ENCODE measurements at places on chromosomes 5 and 9.
A peak's percentile ranks its signal among the peaks of the same experiment; 100 is the strongest.

DNA sequence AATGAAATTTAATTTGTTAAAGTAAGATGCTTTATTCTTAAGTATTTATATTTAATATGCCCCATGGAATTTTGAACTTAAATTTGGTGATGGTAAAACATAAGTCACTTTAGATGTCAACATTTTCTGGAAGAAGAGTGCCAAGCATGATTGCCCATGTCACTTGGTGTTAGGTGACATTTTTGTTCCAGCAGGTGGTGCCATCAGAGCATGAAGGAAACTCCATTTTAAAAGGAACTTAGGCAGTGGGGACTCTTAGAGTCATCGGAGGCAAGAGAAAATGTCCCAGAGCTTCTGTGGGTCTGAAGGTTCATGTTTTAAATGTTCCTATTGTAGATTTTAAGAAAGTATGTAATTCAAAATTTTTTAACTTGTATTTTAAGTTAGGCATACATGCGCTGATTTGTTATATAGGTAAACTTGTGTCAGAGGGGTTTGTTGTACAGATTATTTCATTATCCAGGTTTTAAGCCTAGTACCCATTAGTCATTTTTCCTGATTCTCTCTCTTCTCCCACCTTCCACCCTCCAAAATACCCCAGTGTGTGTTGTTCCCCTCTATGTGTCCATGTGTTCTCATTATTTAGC, 789.3 kb downstream of the SEMA5A start:
- DNase-seq = peak; percentile 11

GRCh38 chr9:117247266-117247665, 167.6 kb downstream of the ASTN2 start:
- peak; percentile 13 for DNase-seq

- no peak for DNase-seq
Measured at GRCh38 chr5:76692651-76693050, 23.3 kb upstream of the F2R start.

- DNase-seq = no peak
Measured at GRCh38 chr5:78288246-78288645, 6.3 kb downstream of the AP3B1 start.

- DNase-seq = peak; percentile 35
Measured at GRCh38 chr9:117744856-117745389, 40.7 kb downstream of the TLR4 start.

DNA sequence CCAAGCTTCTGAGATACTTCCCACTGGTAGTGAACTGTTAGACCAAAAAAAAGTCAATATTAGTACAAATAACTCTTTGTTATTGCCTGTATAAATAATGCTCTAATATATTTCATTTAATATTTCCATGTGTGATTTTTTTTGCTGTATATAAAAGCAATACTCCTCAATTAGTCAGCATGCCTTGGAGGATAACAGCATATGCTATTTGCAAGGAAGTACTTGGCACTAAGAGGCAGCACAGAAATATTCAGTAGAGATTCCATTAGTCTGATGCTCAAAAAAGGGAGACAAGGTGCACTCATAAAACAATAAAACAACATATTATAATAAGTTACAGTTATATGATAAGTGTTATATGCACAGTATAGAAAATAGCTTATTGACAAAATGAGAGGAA, 296.6 kb upstream of the MPDZ start:
- no peak for DNase-seq

- DNase-seq = no peak
Measured at GRCh38 chr5:132877938-132878337, 4.5 kb downstream of the LEAP2 start.

DNA sequence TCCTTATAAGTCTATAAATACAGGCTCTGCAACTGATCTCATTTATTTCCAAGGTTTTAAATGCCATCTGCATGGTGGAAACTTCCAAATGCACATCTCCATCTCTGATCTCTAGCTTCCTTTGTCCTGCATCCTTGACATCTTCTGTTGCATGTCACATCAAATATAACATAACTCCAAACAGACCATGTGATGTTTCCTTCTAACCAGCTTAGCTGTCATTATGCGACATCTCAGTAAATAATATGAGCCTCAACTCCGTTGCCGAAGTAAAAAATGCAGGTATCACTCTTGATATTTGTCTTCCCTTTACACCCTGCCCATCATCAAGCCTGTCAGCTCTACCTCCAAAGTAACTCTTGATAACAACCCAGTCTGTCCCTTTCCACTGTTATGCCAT, 506.4 kb upstream of the C9orf72 start:
- no peak for DNase-seq

GRCh38 chr9:134306636-134307600, 19.3 kb upstream of the RXRA start:
- DNase-seq = no peak

DNA sequence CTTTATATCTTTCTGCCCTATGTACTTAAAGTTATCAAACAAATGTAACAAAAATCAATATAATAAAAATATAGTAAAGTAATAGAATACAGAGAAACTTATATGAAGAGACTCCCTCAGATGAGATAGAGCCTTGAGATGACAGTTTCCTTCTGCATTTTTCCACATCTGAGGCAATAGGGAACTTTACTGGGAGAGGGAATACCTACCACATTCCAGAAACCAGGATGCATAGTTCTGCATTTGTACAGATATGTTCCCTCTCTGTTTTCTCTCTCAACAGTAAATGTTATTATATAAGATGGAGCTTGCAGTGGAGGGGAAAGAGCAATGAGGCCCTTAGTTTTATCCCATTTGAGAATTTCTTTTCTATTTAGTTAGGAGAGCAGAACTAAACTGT, 109.6 kb upstream of the KCNN2 start:
- no peak for DNase-seq

- no peak for DNase-seq
Measured at GRCh38 chr5:171221916-171222315, 87.1 kb upstream of the TLX3 start.

GRCh38 chr9:22363421-22363887, 83.2 kb upstream of the DMRTA1 start:
- no peak for DNase-seq

GRCh38 chr5:169331292-169331852, 30.4 kb upstream of the SLIT3 start:
- no peak for DNase-seq

DNA sequence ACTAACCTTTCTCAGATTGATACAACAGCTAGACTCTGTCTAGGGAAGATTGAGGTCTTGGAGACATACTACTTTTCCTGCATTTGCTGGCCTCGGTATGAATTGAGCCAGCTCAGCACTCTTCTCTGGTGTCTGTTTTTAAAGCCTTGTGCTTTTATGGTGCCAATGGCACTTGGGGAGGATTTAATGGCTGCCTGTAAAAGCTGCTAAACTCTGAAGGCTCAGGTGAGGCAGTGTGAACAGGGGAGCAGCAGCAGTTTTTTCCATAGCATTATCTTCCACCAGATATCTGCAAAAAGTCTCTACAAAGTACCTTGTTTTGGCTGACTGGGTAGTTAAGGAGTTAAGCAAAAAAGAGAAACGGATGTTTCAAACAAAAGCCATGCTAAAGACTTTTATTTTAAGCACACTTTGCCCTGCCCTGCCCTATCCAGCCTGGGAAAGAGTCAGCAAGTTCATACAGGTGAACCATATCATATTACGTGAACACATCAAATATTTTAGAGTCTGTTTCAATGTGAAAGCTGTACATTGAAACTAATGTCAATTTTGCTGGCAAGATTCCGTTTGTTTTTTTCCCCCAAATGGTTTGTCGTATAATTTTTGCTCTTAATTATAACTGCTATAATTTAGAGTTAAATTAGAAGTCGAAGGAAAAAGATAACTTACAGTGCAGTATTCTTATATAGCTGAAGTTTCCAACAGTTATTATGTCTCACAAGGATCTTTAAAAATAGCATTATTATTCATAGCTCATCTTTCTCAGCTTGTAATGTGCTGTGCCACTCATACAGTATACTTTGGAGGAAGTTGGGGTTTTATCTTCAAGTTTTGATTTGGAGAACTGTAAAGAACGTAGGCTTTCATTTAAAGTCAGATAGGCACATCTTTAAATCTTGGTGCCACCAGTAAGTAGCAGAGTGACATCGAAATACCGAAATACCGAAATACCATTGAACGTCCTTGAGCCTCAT, 424.1 kb upstream of the CD180 start:
- no peak for DNase-seq

GRCh38 chr5:40001796-40002195, 577.0 kb upstream of the DAB2 start:
- DNase-seq = no peak

DNA sequence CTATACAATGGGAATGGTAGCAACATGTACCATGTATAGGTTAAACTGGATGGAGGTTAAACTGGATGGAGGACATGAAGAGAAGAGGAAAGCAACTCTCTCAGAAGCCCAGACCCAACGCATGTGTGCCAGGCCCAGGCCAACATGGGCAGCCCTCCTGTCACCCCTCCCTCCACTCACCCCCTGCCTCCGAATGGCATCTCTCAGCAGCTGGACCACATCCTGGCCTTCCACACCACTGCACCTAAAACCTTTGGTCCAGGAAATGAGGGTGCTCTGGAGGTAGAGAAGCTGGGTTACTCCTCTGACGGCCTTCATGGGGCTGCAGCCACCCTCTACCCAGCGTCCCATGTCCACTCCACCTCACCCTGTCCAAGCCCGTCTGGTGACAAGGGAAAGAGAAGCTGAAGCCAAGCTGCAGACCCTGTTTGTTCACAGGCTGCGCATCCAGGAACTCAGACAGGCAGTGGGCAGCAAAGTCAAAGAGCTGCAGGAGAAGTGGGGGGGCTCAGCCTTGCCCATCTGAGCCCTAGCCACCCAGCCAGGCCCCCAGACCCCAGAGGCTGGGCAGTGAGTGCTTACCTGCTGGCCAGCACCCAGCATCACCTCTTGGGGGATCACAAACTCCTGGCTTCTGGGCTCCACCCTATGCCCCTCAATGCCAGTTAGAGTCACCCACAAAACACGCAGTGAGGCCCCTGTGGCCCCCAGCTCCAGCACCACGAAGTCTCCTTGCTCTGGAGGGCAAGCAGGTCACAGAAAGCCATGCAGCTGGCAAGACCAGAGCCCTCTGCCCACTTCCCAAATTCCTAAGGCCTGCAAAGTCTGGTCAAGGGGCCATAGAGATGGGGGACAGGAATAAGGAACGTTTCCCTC, 8.5 kb downstream of the HK3 start:
- DNase-seq = peak; percentile 3

GRCh38 chr5:140113180-140113698, 670 bp upstream of the PURA start:
- no peak for DNase-seq

GRCh38 chr5:14577971-14578370, 3.6 kb upstream of the OTULINL start:
- DNase-seq = no peak

- no peak for DNase-seq
Measured at GRCh38 chr9:31335529-31336234, 1048.8 kb upstream of the ACO1 start.

- DNase-seq = no peak
Measured at GRCh38 chr9:125400725-125401716, 139.4 kb downstream of the GAPVD1 start.

DNA sequence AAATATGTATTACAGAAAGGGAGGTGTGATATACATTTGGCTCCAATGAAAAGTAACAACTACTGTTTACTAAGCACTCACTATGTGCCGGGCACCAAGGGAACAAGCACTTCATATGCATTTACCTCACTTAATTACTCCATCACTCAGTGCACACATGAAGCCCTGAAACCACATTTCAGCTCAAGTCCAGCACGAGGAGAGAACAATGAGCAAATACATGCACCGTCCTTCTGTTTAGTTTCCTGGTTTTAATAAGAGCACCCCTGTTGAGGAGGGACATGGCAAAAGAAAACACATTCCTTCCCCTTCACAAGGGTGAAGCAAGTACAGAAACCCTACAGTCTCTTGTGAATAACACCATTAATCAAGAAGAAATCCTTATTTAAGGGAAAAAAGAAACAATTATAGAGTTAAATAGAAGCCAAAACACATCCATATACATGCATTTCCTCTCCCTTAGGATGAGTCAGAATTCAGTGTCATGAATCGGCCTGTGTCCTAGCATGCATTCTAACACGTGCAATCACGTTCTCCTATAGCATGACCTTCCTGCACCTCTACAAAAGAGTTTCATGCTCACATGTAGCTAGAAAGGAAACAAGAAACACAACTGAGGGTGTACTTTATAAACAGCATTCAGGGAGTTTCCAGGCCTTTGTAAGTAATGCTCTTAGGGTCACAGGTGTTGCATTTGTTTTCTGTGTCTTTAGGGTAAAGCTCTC, 411.6 kb downstream of the BNC2 start:
- no peak for DNase-seq
